ENCODE measurements at places on chromosomes 5 and 9.

DNA sequence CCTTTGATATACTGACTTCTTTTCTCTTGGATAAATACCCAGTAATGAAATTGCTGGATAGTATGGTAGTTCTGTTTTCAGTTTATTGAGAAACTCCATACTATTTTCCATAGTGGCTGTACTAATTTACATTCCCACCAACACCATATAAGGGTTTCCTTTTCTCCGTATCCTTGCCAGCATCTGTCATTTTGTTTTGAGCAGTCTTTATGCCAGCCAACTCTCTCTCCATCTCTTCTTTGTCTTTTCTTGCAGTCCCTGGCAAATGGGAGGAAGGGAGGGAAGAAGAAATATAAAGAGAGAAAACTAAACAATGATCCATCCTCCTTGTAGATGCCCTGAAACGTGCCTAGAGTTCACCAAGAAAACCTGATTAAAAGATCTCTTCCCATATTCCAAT, 9.6 kb upstream of the VLDLR start:
- no peak for DNase-seq

DNA sequence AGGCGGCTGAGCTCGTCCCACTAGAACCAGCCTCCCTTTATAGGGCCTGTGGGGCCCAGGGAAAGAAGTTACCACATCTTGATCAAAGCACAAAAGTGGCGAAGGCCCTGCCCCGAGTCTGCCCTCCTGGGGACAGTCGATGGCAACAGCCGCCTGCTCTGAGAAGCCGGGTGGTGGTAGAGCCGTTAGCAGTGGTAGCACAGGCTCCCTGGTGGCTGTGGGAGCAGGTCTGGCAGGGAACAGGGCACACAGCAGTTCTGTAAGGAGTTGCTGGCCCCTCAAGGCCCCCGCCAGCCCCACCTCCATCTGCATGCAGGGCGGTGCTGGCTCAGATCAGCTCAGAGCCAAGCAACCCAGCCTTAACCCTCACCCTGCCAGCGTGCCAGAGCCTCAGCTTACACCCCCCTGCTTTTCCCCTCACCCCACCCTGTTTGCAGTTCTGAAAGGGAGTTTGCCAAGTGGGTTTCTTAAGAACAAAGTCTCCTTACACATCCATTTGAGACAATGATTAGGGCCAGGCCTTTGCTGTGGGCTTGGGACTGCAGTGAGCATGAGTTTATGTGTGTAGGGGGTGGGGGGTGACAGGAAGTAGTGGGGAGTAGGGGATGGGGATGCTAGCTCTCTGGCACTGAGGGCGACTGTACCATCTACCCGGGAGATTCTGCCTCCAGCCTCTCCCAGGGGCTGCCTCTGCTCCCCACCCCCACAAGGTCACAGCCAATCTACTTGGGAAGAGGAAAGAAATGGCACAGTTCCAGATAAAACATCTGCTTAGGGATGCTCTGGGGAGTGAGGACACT, 11.8 kb downstream of the ACSL6 start:
- DNase-seq: no peak

GRCh38 chr9:132367613-132368313, 13.0 kb upstream of the SETX start:
- DNase-seq: no peak

DNA sequence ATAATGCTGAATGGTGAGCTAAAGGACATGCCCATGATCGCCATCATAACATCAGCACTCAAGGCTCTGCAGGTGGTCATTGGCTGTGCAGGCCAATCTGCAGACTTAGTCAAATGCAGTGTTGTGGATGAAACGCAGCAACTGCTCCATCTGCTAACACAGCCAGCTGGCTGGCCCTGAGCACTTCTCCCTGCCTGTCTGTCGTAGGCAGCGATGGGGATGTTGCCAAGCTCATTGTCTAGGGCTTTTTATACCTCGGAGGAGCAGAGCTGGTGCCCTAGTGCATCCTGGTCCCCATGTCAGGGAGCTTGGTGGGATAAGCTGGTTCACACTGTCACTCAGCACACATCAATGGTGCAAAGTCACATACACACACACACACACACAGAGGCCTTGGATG, 189.4 kb downstream of the TENT4A start:
- DNase-seq: no peak

- DNase-seq: no peak
These were observed 595.9 kb downstream of the DNAH5 start for GRCh38 chr5:13348568-13348967.

GRCh38 chr9:2387166-2387565, 234.4 kb upstream of the VLDLR start:
- DNase-seq: no peak

- no peak for DNase-seq
These were observed 27.0 kb upstream of the SLC22A5 start for GRCh38 chr5:132342291-132343180.

DNA sequence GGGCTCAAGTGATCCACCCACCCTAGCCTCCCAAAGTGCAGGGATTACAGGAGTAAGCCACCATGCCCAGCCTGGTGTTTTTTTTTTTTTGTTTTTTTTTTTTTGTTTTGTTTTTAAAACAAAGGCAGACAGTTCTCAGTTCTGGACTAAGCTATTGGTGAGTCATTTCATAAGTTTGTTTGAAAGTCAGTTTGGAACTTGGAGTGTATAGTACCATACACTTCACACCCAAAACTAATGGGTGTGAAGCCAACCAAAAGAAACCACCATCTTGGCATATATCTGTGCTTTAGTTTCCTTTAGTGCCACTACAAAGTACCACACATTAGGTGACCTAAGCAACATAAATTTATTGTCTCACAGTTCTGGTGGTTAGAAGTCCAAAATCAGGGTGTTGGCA, 13.4 kb downstream of the MAST4 start:
- DNase-seq: no peak
